Right cardiac atrium (tissue), 5 donors: ENCODE measurements at places on chromosomes 5 and 9.

DNA sequence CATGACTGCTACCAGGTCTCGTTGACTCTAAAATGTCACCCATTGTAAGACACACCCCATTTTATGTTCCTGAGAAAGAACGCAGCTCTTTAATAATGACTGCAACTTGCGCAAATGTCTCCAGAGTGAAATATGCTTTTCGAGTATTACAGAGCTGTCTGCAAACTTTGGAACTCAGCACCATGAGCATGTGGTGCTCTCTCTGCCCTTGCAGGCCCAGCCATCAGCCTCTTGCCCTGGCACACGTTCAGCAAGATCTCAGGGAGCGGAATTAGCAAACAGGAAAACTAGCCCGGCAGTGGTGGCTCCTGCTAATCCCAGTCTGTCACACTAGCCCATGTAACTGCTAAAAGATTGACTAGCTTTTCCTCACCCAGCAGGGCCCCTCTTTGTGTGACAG, 114.5 kb upstream of the SLC1A3 start:
- peak; percentile 38 for DNase-seq

- peak; percentile 70 for DNase-seq
Observed at GRCh38 chr9:105656131-105656921, 5.9 kb upstream of the TAL2 start.

- peak; percentile 93 for DNase-seq
Observed at GRCh38 chr9:113602126-113603047, 138.9 kb downstream of the RGS3 start.

DNA sequence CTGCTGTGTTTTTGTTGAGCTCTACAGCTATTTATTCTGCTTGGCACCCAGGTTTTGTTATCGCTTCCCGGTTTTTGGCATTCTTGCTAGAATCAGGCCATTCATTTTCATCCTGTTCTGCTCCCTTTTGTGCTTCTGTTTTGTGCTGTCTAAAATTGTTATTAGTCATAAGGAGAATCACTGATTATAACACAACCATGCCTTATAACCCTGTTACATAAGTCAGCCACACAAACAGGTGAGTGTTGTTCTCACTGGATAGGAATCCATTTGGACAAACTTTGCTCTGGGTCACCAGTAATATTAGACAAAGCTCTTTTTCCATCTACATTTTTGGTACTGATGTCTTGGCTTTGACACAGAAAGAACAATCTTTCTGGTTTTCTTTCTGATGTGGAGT, 622.8 kb downstream of the PSAT1 start:
- DNase-seq = no peak

- DNase-seq = peak; percentile 70
Observed at GRCh38 chr5:155943516-155944407, 383.2 kb upstream of the SGCD start.

- DNase-seq = no peak
Observed at GRCh38 chr5:123001808-123002207, 34.7 kb downstream of the PPIC start.

DNA sequence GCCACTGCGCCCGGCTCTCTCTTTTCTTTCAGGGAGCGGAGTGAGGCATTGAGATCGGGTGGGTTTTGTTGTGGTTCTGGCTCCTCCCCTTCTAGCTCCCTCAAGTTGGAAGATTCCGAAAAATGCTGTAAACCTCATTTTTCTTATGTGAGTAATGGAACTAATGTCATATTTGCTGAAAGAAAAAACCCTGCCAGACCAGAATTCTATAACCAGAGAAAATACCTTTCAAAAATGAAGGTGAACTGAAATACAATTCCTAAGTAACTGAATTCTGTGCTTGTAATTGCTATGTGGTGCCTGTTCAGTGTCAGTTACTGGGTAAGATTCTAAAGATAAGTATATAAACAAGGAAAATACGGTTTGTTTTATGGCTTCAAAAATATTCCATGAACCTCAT, 30.9 kb upstream of the CDK20 start:
- DNase-seq = no peak

GRCh38 chr5:106976363-106976762, 694.4 kb downstream of the EFNA5 start:
- DNase-seq = no peak

DNA sequence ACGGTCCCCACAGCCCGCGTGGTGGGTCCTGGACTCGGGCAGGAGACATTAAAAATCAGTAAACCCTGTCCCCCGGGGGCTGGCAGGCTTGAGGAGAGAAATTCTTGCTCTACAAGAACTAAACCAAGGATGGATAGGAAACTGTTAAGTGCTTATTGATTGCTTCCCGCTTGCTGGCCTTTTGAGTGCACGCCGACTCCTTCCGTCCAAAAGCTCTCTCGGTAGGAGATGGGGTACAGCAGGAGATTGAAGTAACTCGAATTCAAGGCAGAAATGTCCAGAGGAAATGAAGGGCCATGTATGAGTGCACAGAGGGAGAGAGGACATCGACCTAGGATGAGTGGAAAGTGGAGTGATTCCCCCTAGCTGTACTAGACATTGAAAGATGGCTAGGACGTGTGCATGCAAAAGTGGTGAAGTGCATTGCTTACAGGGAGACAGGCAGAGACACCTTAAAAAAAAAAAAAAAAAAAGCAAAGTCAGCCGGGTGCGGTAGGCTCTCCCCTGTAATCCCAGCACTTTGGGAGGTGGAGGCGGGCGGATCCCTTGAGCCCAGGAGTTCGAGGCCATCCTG, 923 bp downstream of the RECK start:
- DNase-seq = no peak

GRCh38 chr5:175494264-175495183, 16.2 kb downstream of the SFXN1 start:
- no peak for DNase-seq

GRCh38 chr9:91750343-91750742, 199.7 kb downstream of the ROR2 start:
- no peak for DNase-seq

- DNase-seq = no peak
Observed at GRCh38 chr9:80093695-80094094, 521.9 kb downstream of the TLE4 start.

DNA sequence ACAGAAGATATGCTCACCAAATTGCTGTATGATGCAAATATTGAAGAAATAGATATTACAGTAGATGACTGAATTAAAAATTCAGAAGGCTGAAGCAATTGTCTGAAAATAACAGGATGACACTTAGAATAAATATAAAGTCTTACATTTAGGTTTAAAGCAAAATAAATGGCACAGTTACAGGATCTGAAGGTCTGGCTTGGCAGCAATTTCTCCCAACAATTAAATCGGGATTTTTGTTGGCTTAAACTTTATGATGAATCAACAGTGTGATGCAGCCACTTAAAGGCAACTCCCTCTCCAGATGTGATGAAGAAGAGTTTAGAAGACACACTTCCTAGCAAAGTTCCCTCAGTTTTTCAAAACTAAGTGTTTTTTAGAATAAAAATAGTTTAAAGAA, 80.5 kb downstream of the NREP start:
- no peak for DNase-seq

DNA sequence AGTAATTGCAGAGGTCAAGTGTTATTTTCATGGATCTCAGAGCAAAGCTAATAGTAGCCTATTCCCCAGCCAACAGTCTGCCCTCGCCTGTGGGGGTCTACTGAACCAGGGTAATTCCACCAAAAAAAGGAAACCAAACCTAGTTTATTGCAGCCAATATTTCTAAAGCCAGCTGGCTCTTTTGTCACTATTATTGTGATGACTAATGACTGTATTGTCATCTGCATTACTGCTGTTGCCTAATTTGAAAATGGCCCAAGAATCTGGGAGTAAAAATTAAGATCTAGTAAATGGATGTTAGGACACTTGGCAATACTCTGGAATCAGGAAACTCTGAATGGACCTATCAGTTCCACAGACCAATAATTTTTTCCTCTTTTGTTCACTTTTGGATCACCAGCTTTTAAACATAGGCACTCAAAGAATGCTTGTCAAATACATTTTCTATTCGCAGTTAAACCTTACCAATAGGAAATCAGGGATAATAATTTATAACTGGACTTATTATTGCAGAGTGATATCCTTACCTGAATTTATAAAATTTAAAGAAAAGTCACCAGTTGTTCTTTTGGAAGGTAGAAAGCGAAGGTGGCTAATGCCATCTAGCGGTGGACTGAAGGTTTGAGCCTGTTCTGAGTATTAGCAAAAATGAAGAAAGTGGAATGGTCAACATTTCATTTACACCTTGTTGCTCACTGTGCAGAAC, 69.2 kb downstream of the SYK start:
- no peak for DNase-seq

DNA sequence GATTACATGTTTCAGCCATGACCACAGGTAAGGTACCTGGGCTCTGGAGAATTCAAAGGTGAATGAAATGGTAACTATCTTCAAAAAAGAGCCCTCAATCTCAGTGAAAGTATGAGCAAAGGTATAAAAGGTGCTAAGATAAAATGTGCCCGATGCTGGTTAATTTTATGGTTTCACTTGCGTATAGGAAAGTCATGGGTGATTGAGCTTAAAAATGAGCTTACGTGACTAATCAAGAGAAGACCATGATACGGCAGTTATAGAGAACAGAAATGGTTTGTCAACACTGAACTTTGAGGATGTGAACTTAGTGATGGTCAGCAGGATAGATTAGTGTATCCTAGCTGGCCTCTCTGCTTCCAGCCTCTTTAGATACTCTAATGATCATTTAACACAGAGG, 320.1 kb downstream of the DEPDC1B start:
- DNase-seq = no peak

- no peak for DNase-seq
Observed at GRCh38 chr5:163585206-163585605, 79.8 kb downstream of the MAT2B start.

GRCh38 chr5:65020492-65020891, 251.8 kb downstream of the CWC27 start:
- DNase-seq = no peak

DNA sequence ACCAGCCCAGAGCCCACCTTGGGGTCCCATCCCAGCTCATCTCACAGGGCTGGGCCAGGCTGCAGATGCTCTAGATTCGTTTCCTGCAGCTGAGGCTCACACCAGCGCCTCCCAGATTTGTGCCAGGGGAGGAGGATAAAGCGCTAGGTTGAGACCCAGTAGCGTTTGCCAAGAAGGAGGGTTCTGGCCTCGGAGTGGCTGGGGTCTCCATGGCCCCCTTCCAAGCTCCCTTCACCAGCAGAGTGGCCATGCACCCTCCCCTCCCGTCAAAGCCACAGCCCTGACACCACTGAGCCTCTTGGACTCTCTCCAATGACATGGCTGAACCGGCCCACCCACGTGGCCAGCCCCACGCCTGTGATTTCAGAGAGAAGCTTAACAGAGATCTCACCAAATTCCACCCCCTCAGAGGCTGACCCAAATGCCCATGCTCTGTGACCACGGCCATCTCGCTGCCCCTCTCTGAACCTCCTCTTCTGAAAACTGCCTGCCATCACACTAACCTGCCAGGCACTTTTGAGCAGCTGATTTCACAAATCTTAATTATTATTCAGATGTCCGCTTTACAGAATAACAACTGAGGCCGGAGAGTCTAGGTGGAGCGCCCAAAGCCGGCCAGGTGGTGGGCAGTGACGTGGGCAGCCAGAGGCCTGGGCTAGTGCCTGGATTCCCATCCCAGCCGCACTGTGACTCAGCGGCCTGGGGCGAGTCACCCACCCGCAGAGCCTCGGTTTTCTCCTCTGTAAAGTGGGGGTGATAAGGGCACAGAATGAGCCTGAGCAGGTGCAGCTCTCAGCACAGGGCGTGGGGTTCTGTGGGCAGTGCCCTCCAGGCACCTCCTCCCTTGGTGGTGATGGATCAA, 155.7 kb downstream of the C9orf50 start:
- peak; percentile 82 for DNase-seq

- no peak for DNase-seq
Observed at GRCh38 chr5:76546497-76547102, 76.6 kb downstream of the F2RL2 start.

DNA sequence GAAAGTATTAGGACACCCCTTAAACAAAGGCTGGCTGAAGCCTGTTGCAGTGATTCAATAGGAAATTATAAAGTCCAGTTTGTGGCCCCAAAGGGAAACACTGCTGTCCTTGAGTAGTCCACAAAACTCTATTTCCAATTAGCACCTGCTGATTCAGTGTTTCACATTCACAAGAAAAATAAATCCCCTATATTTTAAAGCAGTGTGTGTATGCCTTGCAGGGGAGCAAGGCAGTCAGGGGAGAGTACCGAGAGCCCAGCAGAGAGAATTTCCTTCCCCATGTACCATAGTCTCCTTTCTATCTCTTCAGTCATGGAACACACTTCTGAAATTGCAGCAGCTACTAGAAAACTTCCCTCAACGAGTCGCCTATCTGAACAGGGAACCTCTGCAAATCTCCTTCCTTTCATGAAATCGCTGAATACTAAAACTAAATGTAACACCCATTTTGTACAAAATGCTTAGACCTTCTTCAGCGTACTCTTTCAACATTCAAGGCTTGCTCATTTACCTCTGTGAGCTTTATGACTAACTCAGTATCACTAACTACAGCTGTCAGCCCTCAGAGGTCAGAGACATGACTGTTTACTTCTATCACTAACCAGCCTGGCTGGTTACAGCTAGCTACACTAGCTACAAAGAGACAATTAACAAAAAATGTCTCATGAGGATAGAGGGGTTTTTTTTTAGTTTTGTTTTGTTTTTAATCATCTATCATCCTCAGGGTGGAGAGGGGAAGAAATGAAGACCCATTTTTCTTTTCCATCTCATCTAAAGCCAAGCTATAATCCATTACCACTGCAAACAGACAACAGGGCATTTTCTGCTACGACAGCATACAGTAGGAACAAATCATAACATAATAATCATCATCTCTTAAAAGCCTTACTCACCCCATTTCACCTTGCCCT, 188.7 kb downstream of the EBF1 start:
- DNase-seq = no peak

DNA sequence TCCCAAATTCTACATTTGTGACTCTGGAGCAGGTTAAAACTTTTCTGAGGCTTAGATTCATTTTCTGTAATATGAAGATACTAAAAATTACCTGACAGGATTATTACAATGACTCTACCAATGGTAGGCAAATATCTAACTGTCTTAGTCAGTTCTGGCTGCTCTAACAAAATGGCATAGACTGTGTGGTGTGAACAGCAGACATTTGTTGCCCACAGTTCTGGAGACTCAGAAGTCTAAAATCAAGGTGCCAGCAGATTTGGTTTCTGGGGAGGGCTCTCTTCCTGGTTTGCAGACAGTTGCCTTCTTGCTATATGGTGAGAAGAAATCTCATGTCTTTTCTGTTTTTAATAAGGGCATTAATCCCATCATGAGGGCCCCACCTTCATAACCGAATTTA, 245.1 kb downstream of the MAST4 start:
- no peak for DNase-seq

- no peak for DNase-seq
Observed at GRCh38 chr5:152290181-152290580, 114.9 kb downstream of the NMUR2 start.

GRCh38 chr9:121753802-121754654, 102.6 kb downstream of the DAB2IP start:
- DNase-seq = peak; percentile 51

GRCh38 chr9:133284362-133284761, 9.4 kb upstream of the ABO start:
- DNase-seq = no peak

- peak; percentile 40 for DNase-seq
Observed at GRCh38 chr9:133982971-133983720, 9.0 kb downstream of the VAV2 start.

- DNase-seq = no peak
Observed at GRCh38 chr9:100525563-100525962, 52.3 kb upstream of the CAVIN4 start.
